ENCODE measurements at places on chromosomes 7 and 10.

- H3K27ac ChIP-seq: peak within 1 kb of the TSS; percentile 18
- H3K27me3 ChIP-seq: peaks cover under 1% of the 10 kb centered on the region
- H3K36me3 ChIP-seq: no peaks in the 10 kb centered on the region
- H3K4me3 ChIP-seq: no peak within 1 kb of the TSS
- H3K4me1 ChIP-seq: no peaks in the 10 kb centered on the region
These were observed at the start of gene CLRN3 for GRCh38 chr10:127892743-127893142. TSS of gene CLRN3 (minus strand) at chr10:127892941. CDS start at chr10:127892784, 157 bp downstream.

DNA sequence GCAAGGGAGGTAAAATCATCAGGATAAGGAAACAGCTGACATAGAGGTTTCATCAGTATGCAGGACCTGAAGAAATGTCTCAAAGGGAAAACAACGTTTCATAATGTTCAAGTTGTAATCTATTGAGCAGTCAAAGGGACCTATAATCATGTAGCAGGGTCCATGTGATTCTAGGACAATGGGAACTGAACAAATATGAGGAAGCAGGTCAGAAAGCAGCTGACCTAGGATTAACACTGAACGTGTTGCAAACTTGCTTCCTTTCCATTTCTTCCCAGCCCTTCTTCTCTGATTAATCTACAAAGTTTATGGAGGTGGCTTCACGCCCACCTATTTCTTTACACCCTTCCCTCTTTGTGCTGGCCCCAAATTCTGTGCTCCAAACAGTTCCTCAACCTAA, 256.9 kb upstream of the AKR1E2 start:
- H3K36me3 ChIP-seq: no peaks in the 10 kb centered on the region
- peaks cover 7% of the 10 kb centered on the region for H3K27me3 ChIP-seq
- no peak overlapping the region for H3K4me3 ChIP-seq
- no peak for DNase-seq
- H3K4me1 ChIP-seq: no peaks in the 10 kb centered on the region

DNA sequence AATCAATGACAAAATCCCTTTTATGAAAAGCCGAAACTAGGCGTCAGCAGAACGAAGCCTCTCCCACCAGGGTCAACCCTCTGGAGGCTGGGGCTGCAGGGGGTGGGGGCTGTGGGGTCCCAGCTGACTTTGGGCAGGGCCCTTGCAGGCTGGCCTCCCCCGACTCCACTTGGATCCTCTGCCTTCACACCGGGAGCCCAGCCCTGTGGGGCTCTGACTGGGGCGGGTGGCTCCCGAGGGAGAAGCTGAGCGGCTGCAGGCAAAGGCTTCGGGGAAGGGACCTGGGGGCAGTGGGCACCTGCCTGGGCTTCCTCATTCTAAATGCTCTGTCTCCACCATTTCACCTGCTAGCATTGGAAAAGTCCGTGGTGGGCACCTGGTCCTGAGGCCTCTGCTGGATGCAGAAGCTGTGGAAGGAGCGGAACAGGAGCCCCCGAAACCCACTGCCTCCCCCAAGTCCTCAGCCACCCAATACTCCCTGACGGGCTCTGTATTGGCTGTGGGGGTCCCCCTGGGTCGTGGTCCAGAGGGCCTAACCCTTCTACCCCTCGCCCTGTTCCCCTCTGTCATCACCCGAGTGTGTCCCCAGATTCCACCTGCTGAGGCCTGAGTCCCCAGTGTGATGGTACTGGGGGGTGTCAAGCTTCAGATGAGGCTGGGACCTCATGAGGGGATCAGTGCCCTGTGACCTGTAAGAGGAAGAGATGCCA, 108.6 kb downstream of the DNAJB6 start:
- no peaks in the 10 kb centered on the region for H3K4me1 ChIP-seq
- H3K27ac ChIP-seq: no peak overlapping the region
- DNase-seq: no peak

DNA sequence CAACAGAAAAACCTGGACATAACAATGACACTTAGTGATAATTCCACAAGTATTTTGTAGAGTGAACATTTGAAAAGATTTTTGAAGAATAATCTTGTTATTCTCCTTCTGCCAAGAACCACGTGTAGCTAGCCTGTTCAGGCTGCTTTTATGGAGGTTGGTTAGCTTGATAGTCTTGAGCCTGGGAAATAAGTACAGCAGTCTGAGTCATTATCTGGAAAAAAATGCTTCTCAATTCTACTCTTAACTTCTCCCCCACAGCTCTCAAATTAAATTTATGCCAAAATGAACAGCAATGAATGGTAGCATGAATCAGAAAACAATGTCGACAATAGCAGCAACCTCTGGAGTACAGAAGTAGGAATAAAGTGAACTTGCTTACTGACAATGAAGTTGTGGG, 63.2 kb downstream of the GPR37 start:
- H3K36me3 ChIP-seq: no peaks in the 10 kb centered on the region
- no peak for DNase-seq
- no peaks in the 10 kb centered on the region for H3K27me3 ChIP-seq
- H3K4me1 ChIP-seq: no peaks in the 10 kb centered on the region
- H3K27ac ChIP-seq: no peak overlapping the region

DNA sequence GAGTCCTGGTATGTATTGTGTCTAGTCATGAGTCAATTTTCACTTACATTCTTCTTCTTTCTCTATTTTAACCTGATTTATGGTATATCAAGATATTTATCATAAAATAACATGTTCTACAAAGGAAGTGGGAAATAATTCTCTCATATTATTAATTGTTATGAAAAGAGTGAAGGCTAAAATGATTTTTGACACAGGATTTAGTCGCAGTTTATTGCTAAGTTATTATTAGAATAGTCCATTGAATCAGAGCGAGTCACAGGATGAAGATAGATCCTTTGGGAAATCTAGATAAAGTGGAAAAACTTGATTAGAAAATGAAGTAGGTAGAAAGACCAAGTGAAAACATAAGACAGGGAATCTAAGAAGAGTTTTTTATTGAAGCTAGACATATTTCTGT, 184.3 kb upstream of the DGKB start:
- H3K4me1 ChIP-seq: no peaks in the 10 kb centered on the region
- no peak for DNase-seq
- no peak overlapping the region for H3K27ac ChIP-seq

GRCh38 chr7:3955751-3956696, 655.0 kb downstream of the SDK1 start:
- DNase-seq: no peak
- H3K36me3 ChIP-seq: no peaks in the 10 kb centered on the region
- no peaks in the 10 kb centered on the region for H3K4me1 ChIP-seq
- no peak overlapping the region for H3K4me3 ChIP-seq

GRCh38 chr10:21689881-21690280, 155.8 kb downstream of the MLLT10 start:
- H3K27me3 ChIP-seq: no peaks in the 10 kb centered on the region
- H3K36me3 ChIP-seq: peaks cover 59% of the 10 kb centered on the region
- H3K4me1 ChIP-seq: peaks cover 4% of the 10 kb centered on the region
- no peak for DNase-seq
- no peak overlapping the region for H3K27ac ChIP-seq

GRCh38 chr10:761376-761775, 71.9 kb upstream of the DIP2C start:
- H3K27me3 ChIP-seq: peaks cover 12% of the 10 kb centered on the region
- H3K4me3 ChIP-seq: no peak overlapping the region
- peaks cover 4% of the 10 kb centered on the region for H3K4me1 ChIP-seq
- H3K36me3 ChIP-seq: peaks cover 4% of the 10 kb centered on the region
- no peak overlapping the region for H3K27ac ChIP-seq

DNA sequence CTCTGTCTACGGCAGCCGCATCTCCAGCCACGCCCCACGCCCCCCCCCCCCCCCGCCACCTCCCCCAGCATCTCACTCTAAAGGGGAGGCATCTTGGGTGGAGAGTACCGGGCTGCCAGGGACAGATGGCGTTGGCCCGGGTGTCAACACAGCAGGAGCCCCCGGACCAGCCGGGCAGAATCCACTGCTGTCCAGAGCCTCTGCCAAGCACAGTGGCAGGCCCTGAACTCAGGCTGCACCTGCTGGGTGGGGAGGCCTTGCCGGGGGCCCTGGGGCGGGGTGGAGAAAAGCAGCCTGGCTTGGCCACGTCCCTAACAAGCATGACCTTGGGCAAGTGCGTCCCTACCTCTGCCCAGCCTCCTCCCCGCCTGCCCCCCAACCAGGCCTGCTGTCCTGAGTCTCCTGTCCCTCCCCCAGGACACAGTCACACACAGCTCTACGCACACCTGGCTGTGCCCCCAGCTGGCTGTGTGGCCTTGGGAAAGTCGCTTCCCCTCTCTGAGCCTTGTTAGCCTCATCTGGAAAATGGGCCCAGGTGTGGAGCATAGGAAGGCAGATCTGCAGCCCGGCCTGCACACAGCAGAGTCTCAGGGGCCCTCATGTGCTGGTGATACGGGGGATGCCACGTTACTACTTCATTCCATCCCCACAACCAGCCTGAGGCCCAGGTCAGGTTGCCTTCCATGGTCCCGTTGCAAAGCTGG, 45.2 kb downstream of the MICALL2 start:
- no peak overlapping the region for H3K4me3 ChIP-seq
- no peak overlapping the region for H3K27ac ChIP-seq
- peaks cover 6% of the 10 kb centered on the region for H3K27me3 ChIP-seq
- peaks cover 16% of the 10 kb centered on the region for H3K4me1 ChIP-seq
- H3K36me3 ChIP-seq: no peaks in the 10 kb centered on the region

DNA sequence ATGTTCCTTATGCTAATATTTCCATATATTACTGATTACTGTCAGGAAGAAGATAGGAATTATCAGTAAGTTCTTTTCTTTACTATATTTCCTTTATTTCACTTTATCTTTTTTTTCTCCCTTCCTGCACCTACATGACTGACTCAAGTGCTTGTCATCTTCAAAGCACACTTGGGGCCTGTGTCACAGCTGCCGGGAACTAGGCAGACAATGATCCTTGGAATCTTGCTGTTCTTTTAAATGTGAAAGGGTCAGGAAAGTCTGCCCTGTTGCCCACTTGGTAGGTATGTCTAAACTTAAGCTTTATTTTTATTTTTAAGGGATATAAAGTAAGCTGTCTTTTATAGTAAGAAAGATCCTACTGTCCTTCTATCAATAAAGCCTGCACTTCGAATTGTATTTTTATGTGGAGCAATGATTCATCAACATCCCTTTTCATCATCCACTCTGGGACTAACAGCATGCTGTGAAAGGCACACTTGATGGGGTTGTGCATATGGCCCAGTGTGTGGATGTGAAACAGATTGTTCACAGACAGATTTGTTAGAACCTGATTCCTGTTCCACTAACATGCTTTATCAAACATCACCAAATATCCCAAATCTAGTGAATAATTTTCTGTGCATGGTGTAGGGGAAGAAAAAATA, 556.9 kb downstream of the DNAJB9 start:
- no peaks in the 10 kb centered on the region for H3K27me3 ChIP-seq
- H3K4me3 ChIP-seq: no peak overlapping the region
- H3K36me3 ChIP-seq: peaks cover 5% of the 10 kb centered on the region
- no peaks in the 10 kb centered on the region for H3K4me1 ChIP-seq

DNA sequence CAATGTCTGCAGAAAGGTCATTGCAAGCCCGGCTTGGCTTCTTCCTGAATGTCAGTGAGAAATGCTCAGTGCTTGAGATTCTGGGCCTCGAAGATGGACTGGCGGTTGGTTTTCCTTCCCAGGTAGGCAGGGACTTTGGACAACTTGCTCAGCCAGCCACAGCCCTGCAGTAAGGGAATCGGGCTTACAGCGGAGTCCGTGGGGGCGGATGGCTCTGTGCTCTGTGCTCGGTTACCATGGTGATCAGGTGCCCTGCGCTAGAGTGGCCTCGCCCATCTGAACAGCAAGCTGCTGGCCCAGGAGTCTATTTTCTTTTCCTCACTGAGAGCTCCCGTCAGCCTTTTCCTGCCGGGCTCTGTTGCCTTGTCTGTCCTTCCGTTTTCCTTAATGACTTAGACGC, 77.8 kb upstream of the SH2B2 start:
- no peak for DNase-seq
- H3K36me3 ChIP-seq: peaks cover 62% of the 10 kb centered on the region
- H3K4me3 ChIP-seq: no peak overlapping the region
- H3K4me1 ChIP-seq: no peaks in the 10 kb centered on the region
- H3K27ac ChIP-seq: no peak overlapping the region

DNA sequence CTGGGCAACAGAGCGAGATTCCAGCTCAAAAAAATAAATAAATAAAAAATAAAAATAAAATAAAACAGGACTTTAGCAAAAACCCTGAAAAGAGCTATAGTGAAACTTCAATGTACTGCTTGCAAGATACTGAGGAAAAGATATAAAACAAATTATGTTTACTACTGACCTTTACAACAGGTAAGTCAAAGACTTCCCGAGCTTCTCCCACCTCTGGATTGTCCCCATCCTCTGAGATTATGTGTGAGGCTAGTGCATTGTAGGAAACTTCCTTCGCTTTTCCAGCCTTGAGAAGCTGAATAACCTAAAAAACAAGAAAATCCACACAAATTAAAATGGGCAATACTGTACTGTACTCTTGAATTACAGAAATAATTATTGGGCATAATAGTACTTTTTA, 4.4 kb downstream of the PAXIP1 start:
- peaks cover 7% of the 10 kb centered on the region for H3K4me1 ChIP-seq
- H3K27me3 ChIP-seq: no peaks in the 10 kb centered on the region
- H3K36me3 ChIP-seq: no peaks in the 10 kb centered on the region
- no peak for DNase-seq
- H3K27ac ChIP-seq: no peak overlapping the region
- no peak overlapping the region for H3K4me3 ChIP-seq

DNA sequence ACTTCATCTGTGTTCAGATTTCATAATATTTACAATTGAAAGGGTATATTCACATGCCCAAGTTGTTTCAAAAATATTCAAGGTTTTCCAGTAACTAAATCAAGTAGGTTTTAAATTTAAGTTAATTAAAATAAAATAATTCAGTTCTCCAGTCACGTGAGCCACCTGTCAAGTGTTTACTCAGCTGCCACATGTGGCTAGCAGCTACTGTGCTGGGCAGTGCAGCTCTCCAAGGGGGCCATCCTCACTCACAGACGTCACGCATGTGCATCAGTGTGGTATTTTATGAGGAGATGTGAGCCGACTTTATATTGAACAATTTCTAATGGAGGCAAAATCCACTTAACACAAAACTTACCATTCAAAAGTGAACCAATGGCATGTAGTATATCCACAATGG, 69.7 kb upstream of the CAMK2B start:
- DNase-seq: no peak
- no peak overlapping the region for H3K27ac ChIP-seq
- H3K4me3 ChIP-seq: no peak overlapping the region

Data from naive thymus-derived CD8-positive, alpha-beta T cell (primary cell).